Activated T-cell treated with anti-CD3 and anti-CD28 coated beads for 24 hours (primary cell): ENCODE measurements at places on chromosomes 4 and X.

DNA sequence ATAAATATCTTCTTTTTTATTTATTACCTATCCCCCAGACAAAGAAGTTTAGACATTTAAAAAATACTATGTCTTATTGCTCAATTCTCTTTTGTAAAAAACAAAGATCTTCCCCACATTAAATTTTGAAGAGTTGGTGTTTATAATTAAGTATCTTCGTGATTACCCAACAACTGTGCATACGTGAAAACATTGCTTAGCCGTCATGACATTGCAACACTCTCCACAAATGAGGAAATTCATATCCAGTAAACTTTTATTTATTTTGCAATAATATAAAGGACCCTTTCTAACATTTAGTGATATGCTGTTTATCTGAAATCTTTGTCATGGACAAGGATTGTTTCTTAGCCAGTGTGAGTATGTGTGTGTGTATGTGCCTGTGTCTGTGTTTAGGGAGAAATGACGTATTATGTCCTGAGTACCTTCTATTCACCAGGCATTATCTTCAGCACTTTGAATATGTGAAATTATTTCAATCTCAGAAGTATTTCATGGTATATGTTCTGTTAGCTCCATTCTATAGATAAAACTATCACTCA is 26.1 kb upstream of the EREG start:
- no peak for DNase-seq

DNA sequence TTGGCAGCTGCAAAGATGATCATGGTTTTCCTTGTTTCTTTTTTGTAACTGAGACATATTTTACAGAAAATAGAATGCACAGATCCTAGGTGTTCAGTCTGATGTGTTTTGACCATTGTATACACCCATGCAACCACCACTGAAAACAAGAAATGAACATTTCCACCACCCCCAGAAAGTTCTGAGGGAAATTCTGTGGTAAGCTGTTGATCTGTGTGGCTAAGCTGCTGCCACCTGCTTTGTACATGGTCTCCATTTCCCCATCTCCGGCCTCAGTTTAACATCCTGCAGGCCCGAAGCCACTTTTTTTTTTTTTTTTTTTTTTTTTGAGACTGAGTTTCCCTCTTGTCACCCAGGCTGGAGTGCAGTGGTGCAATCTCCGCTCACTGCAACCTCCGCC is 65.3 kb downstream of the NYX start:
- no peak for DNase-seq

DNA sequence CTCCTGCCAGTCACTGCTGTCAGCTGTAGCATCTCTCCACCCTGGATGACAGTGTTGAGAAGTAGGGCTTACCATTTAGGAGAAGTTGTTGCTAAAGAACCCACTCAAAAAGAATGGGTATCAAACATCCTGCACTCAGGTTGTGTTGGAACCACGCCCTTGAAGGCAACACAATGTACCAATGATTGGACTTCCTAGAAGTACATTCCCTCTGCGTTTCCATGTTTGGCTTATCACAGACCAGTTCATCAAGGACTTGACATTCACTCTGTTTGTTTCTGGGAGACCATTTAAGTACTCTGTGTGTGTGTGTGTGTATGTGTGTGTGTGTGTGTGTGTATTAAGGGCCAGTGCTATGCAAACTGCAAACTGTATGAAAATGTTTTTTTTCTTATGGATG is 200.6 kb upstream of the GATB start:
- DNase-seq = no peak

- no peak for DNase-seq
Measured at GRCh38 chr4:82818664-82819662, 20.4 kb upstream of the SCD5 start.

DNA sequence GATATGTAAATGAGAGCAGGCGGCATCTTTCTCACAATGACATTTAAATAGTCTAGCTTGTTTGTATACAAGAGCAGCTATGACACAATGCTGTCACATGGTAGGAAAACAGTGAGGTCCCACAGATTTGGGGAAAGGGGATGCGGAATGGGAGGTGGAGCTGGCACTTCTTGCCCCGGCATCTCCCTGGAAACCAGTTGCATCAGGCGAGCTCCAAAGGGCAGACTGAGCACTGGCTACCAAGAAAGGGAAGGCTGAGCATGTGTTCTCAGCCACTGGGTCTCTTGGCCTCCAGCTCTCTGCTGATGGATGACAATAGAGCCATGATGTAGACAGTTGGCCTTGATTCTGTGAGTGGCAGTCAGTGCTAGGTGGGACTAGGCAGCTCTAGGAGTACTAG is 109.0 kb downstream of the UCHL1 start:
- DNase-seq = no peak

- DNase-seq = no peak
Measured at GRCh38 chr4:152039691-152040090, 278.9 kb upstream of the GATB start.

DNA sequence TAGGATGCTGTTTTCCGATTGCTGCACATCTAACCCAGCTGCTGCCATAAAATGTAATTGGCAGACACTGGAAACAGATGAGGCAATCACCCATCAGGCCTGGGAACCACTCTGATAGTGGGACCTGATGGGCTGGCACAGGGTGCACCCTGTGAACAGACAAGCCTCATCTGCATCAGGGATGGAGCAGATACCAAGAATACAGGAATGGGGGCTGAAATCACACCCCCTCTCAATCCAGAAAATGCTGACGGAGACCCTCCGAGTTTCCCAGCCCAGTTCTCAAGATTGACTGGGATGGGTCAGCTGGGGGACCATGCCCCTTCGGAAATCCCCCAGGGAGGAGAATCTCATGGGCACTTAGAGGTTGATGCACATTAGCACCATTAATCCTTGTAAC is 28.8 kb upstream of the PPP2R2C start:
- no peak for DNase-seq
